Renal cortex interstitium (tissue), 15 donors: ENCODE measurements at places on chromosomes 2 and 18. TPM values are rescaled to one million over a fixed set of nuclear protein-coding genes. Genes with fewer than 3 reads are reported as not detected.

DNA sequence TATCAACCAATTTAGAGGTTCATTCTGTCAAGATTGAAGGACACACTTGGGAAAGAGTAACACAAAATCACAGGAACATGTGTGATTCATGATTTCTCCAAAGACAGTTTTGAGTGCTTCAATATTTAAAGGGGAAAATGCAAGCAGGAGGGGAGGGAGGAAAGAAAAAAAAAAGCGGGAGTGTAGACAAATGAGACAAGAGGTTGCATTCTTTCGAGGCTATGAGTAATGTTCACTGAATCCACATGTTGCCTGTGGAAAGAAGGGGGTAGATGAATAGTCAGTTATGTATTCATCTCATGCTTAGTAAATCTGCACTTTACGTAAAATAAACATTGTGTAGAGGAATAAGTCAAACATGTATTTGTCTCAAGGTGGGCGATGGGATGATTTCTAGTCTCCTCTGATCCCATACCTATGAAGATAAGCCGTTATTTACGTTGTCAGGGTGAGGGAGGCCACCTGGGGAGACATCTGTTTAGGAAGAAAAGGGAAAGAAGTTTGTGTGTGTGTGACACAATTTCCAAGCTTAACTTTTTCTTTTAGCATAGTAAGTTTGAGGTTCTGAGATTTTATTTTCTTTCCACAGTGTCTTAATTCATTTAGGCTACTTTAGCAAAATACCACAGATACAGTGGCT is 211.0 kb upstream of the ZC3H15 start:
- DNase-seq, result no peak

- DNase-seq, result no peak
Observed at GRCh38 chr18:45910405-45911023, 56.6 kb downstream of the EPG5 start.

- no peak for DNase-seq
Observed at GRCh38 chr2:133532919-133533318, 35.3 kb downstream of the NCKAP5 start.

- no peak for DNase-seq
Observed at GRCh38 chr18:25228410-25228809, 123.6 kb downstream of the ZNF521 start.

SLC4A5 gene
- 1.7 TPM for polyA plus RNA-seq
